GM12865 (cell line): ENCODE measurements at places on chromosomes 16 and 17.

DNA sequence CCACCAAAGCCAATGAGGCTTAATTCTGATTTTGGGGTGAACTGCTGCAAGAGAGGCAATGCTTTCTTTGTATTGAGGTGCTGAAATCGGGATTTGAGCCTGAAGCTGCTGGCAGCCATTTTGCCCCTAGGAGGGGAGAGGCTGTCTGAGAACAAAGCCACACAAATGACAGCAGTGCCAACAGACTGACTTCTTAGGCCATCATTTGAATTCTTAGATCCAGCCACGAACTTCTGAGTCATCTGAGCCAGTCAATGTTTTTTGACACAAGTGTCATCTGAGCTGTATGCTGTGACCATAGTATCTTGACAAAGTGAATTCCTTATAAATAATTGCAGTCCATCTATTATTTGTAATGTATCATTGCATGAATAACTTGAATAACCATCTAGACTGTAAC, 29.0 kb downstream of the HYDIN start:
- DNase-seq = no peak

DNA sequence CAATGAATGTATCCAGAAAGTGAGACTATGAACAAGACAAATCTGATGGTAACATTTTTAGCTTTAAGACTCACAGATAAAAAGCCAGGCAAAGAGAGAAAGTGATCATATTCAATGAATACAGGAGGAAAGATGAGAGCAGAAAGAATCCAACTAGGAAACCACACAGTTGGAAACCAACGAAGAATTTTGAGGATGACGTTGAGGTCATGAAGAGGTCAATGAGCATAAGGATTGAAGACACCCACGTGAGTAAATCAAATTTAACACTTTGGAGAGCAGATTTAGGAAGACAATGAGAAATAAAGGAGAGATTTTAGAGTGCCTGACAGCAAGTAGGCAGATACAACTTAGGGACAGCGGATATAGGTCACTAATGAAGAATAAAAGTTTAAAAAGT, 948.1 kb downstream of the KCNJ2 start:
- no peak for DNase-seq

DNA sequence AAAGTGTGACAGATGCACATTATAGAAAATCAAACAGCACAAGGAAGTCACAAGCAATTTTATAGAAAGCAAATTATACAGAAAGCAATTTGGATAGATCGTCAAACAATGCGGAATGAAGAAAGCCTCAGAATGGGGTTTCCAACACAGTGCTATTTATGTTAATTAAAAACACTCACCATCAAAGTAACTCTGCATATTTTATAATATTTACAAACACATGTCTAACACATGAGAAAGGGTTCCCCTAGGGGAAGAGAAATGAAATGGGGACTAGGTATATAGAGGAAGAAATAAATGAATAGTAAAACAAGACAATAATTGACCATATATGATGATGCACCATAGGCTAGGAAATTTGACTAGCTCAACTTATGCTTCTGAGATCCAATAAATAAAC, 171.2 kb upstream of the XYLT1 start:
- DNase-seq = no peak

- no peak for DNase-seq
These were observed 77.9 kb upstream of the DYNLRB2 start for GRCh38 chr16:80462917-80463316.

- DNase-seq = no peak
These were observed 42.8 kb downstream of the SPOP start for GRCh38 chr17:49635121-49635520.

- DNase-seq = no peak
These were observed 27.8 kb downstream of the CYB5D2 start for GRCh38 chr17:4170639-4171280.

GRCh38 chr17:68941761-68942160, 13.4 kb downstream of the ABCA8 start:
- no peak for DNase-seq

GRCh38 chr17:55563363-55563762, 52.1 kb upstream of the SMIM36 start:
- peak; percentile 7 for DNase-seq

GRCh38 chr17:82638183-82638773, 10.0 kb downstream of the WDR45B start:
- DNase-seq = no peak

GRCh38 chr16:54402873-54403272, 116.3 kb upstream of the IRX3 start:
- DNase-seq = no peak

GRCh38 chr17:75289115-75289831, at the start of gene SLC25A19:
Gene SLC25A19 (minus strand): TSS chr17:75289433. CDS start chr17:75286764, 2,669 bp downstream.
- DNase-seq = peak; percentile 100

GRCh38 chr17:34220752-34221395, 34.2 kb upstream of the CCL2 start:
- DNase-seq = no peak

GRCh38 chr17:78416791-78417530, 38.5 kb downstream of the PGS1 start:
- DNase-seq = no peak

GRCh38 chr16:4114257-4115208, 1.7 kb downstream of the ADCY9 start:
- no peak for DNase-seq

GRCh38 chr17:6591599-6592158, 35.3 kb upstream of the PITPNM3 start:
- DNase-seq = no peak

DNA sequence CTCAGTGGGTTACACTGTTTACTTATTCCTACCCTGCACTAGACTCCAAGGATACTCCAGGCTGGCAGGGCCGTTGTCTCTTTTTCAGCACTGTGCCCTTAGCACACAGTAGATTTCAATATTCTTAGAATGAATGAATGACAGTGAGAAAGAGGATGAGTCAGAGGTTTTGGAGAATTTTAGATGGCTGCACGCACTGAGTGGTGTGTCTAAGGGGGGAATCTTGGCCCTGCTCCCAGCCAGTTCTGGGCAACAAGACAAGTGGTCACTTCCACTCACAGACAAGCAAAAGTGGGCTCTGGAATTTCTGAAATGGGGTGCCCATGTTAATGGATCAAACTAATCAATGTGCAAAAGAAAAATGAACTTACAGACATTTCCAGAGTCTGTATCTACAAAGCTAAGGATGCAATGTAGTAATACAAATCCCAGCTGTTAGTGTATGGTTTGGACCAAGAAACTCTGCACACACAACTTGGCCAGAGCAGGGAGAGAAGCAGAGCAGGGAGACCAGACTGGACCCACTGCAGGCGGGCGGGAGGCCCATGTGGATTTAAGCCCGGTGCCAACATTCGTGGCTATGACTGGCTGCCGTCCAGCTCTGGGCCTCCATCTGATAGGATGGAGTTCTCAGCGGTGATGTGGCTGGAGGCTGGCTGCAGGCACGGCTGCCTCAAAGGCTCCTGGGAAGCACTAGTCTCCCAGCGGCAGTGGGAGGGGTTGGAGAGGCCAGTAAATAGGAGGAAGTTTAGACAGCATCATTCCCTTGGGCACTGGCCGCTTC, 95.6 kb upstream of the CDYL2 start:
- DNase-seq = no peak

DNA sequence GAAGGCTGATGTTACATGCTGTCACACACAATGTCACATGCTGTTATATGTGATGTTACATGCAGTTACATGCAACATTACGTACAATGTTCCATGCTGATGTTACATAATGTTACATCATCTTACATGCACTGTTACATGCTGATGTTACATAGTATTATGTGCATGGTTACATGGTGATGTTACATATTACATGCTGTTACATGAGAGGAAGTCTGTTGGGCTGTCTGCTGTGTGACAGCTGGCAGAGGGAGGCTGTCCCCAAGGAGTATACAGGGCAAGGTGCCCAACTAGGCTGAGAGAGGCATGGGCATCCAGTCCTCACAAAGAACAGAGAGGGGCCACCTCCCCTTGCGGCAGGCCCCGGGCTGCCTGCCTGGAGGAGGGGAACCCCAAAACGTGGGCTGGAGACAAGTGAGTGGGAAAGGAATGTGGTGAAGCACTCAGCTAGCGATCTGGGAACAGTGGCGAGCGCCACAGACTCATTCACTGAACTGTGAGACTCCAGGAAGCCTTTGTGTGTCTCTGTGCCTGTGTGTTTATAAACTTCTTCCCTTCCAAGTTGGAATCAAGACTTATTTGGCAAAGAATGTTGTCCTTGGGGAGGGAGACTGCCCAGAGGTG, 30.6 kb downstream of the TMEM92 start:
- DNase-seq = no peak

GRCh38 chr17:40612599-40613244, 34.9 kb downstream of the SMARCE1 start:
- no peak for DNase-seq

DNA sequence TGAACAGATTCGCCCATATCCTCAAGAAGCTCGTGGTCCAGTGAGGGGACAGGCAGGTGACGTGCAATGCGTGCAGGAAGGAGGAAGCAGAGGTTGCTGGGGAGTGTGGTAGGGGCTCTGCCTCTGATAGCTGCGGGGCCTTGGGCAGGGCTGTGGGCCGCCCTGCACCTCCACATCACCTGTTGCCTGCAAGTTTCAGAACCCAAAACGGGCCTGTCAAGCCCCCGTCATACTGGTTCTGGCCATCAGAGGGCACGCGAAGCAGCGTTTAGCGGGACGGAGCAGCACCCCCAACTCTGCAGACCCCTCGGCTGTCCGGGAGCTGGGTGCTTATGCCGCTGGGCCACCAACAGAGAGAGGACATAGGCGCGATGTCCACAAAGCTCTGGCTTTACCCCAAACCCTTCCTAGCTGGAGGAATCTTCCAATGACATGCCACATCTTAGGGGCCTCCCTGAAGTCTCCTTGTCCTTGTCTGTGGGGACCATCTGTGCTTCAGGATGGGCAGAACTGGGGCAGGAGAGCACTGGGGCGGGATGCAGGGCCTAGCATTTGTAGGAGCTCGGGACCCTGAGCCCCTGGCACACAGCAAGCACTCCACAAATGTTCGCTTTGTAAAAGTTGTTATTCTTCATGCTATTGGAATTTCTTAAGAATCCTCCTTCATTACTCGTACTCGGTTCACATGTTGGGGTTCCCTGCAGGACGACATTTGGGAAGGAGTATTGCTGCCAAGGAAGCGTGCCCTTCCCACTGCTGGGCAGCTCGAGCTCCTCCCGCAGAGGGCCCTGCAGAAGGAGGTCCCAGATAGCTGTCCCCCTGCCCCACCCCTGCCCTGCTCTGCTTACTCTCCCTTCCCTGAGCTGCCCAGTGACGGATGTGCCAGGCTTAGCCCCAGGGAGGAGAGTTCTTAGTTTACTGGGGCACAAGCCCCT, 64.3 kb downstream of the CNGB1 start:
- DNase-seq = peak; percentile 35

- DNase-seq = no peak
These were observed 180.1 kb downstream of the HS3ST3A1 start for GRCh38 chr17:13421581-13422130.

DNA sequence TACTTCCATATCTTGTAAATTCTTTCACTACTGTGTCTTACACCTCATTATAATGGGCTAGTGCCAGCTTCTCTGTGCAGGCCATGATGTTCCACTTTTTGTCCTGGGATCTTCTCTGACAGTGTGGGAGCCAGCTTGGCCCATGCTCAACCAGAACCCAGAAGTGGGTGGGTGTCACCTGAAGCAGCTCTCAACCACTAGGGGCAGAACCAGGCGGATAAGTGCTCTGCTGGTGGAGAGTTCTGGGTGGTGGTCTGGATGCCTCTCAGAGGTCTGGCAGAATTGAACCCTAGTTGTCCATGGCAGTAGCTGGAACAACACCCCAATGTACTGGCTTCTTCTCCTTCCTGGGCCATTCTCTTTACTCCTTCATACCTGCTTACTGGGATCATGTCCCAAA, 254.1 kb upstream of the N4BP1 start:
- no peak for DNase-seq

DNA sequence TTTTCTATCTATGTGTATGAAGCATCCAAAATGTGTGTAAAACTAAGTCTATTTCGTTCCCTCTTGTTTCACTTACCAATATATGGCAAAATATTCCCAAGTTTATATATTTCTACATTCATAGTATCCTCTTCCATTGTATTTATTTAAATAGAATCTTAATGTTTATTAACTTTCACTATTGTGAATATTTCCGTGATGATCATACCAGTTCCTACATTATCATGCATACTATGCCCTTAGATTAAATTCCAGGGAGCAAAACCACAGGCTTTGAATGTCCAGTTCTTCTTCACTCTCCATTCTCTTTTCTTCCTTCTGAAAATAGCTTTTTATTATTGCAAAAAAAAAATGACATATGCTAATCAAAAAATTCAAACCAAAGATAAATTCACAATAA, 4.0 kb downstream of the MAP2K6 start:
- no peak for DNase-seq

GRCh38 chr17:5365831-5366230, 53.6 kb downstream of the NUP88 start:
- no peak for DNase-seq

GRCh38 chr16:86511317-86512161, 1.2 kb downstream of the FOXF1 start:
- no peak for DNase-seq

- no peak for DNase-seq
These were observed 30.2 kb downstream of the BRD7 start for GRCh38 chr16:50338371-50339231.

GRCh38 chr17:83092931-83093330, 13.5 kb downstream of the METRNL start:
- no peak for DNase-seq

- DNase-seq = no peak
These were observed 16.7 kb upstream of the MTMR4 start for GRCh38 chr17:58531122-58531521.

GRCh38 chr17:42538482-42538881, 2.4 kb downstream of the NAGLU start:
- no peak for DNase-seq

DNA sequence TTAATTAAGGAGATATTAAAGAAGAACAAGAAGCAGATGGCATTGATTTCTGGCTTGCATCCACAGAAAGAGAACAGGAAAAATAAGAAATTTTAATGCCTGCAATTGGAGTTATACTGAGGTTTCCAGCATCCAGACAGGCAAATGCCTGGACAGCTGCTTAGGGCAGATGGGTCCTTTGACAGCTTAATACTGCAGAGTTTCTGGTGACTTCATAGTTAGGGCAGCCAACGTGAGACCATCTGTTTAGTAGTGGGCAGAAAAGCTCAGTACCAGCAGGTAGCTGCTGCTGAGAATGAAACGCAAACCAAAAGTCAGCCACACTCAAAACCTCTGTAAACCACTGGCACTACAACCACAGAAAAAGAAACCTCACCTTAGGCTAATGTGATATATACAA, 109.8 kb downstream of the CDK5R1 start:
- peak; percentile 82 for DNase-seq

DNA sequence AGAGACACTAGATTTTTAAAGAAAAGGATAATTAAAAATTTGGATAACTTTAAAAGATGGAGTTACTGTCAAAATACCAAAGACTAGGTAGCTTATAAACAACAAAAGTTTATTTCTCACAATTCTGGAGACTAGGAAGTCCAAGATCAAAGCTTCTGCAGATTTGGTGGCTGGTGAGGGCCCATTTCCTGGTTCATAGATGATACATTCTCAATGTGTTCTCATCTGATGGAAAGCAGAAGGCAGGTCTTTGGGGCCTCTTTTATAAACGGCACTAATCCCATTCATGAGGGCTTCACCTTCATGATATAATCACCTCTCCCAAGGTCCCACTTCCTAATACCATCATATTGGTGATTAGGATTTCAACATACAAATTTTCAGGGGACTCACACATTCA, 33.7 kb downstream of the NLK start:
- DNase-seq = no peak

- DNase-seq = no peak
These were observed 90.5 kb upstream of the ZNF469 start for GRCh38 chr16:88292007-88292970.

GRCh38 chr16:84485255-84486010, 19.0 kb downstream of the MEAK7 start:
- DNase-seq = no peak

GRCh38 chr17:58974354-58974753, 132.3 kb downstream of the TRIM37 start:
- no peak for DNase-seq
